ENCODE measurements at places on chromosomes 2 and 18.

DNA sequence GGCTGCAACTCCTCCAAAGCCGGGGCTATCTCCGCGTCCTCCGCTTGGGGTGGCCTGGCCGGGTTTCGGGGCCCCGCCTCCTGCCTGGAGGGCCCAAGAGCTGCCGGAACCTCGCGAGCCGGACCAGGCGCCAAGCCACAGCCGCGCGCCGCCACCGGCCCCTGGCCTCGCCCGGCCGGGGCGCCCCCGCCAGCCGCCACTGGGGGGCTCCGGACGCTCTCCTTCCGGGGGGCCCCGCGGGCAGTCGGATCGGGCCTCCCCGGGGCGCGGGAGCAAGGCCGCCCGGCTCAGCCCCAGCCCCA lies 17.4 kb upstream of the HAAO start:
- peak; percentile 62 for DNase-seq

GRCh38 chr2:181885096-181885495 lies 6.4 kb upstream of the ITPRID2 start:
- DNase-seq, result no peak

DNA sequence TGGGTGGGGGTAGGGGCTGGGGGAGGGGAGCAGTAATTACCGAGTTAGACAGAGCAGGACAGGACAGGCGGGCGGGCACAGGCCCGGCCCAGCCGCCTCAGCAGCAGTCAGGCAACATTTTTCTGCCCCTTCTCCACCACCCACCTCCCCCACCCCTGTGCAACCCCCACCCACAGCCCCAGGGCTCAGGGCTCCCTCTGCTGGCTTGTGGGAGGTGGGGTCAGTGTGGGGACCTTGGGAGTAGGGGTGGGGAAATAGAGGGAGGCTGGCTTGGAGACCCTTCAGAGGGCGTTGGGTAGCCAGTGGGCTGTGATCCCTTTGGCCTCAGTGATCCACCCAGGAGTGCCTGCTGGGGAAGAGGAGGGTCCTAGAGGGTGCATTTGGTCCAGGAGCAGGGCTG lies 6.4 kb downstream of the WNT6 start:
- DNase-seq, result no peak

- DNase-seq, result no peak
These were observed 225.7 kb upstream of the SPOPL start for GRCh38 chr2:138275881-138276280.

GRCh38 chr2:8276026-8276425 lies 405.8 kb upstream of the ID2 start:
- no peak for DNase-seq

- DNase-seq, result no peak
These were observed 50.5 kb downstream of the ADD2 start for GRCh38 chr2:70717431-70718038.

GRCh38 chr2:38668092-38668491 lies 2.2 kb downstream of the GALM start:
- no peak for DNase-seq

GRCh38 chr2:205675861-205676516 lies 6.3 kb upstream of the NRP2 start:
- peak; percentile 60 for DNase-seq

DNA sequence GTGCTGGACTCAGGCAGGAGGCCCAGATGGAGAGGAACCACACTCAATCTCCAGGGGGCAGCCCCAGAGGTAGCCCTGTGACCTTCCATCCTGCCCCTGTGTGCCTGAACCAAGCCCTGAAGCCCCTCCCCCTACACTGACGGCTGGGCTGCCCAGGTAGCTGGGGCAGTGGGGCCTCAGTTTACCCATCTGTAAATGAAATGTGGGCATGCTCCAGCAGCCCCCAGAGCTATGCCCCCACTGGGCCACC lies 15.8 kb downstream of the CROCC2 start:
- DNase-seq, result no peak

All from NCI-H446 treated with DMSO at 0.1 percent for 48 hours (cell line).